ENCODE measurements at places on chromosomes 13 and 19. TPM values are rescaled to one million over a fixed set of nuclear protein-coding genes. Genes with fewer than 3 reads are reported as not detected.

- DNase-seq: no peak
Measured at GRCh38 chr13:61275251-61275650, 140.4 kb downstream of the PCDH20 start.

DNA sequence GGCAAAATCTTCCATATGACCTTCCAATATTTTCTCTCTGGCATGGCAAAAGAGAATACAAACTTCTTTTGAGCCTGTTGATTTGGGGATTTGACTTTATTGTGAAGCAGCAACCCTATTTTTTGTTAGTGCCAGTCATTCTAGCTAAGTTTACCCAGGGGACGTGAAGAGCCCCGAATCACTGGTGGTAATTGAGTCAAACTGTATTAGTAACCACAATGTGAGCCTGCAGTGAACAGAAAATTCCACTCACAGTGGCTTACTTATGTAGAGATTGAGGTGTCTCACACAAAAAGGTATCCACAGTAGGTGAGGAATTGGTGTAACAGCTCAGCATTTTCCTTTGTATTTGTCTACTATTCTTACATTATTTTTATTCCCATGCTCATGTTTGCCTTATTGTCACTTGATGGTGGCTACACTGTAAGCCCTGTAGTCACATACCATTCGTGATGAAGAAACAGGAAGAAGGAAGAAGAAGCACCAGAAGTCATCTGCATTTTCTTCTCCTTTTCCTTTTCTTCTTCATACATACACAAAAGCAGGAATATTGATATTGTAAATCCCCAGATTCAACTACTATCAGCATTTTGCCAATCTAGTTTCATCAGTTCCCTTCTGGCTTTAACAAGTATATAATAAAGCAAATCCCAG is 33.3 kb upstream of the MYCBP2 start:
- no peak for DNase-seq

DNA sequence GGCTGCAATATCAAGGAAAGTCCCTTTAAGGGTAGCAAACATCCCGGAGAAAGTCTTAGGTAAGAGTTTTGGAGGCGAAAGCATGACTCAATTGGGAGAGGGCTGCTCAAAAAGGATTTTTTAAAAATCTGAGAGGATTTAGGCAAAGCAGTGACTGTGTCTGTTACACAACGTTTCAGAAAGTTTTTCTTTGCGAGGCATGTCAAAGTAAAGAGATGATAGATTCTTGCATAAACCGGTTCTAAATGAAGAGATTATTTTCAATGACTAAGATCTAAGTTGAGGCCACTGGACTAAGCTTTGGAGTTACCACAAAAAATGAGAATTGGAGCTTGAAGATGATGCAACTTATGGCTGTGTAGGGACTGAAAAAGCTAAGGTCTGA is 43.7 kb upstream of the ENOX1 start:
- no peak for DNase-seq

- no peak for DNase-seq
Measured at GRCh38 chr13:77351315-77351714, 24.4 kb upstream of the MYCBP2 start.

- peak; percentile 35 for DNase-seq
Measured at GRCh38 chr13:46687810-46688209, 109.2 kb downstream of the ESD start.

DNA sequence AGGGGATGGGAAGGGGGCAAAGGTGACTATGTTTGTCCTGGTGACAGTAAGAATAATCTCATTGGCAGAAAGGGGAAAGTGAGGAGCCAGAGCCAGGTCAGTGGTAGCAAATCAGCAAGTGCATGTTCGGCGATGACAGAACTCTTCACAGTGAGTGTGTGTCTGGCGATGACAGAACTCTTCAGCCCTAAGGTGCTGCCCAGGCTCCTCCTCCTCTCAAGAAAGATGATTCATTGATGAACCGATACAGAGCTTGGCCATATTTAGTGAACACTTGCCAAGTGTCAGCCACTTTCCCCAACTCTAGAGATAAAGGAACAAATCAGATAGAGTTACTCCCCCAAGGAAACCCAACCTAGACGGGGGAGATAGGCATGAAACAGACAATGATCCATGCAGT is 199.3 kb upstream of the UBL3 start:
- DNase-seq: no peak

DNA sequence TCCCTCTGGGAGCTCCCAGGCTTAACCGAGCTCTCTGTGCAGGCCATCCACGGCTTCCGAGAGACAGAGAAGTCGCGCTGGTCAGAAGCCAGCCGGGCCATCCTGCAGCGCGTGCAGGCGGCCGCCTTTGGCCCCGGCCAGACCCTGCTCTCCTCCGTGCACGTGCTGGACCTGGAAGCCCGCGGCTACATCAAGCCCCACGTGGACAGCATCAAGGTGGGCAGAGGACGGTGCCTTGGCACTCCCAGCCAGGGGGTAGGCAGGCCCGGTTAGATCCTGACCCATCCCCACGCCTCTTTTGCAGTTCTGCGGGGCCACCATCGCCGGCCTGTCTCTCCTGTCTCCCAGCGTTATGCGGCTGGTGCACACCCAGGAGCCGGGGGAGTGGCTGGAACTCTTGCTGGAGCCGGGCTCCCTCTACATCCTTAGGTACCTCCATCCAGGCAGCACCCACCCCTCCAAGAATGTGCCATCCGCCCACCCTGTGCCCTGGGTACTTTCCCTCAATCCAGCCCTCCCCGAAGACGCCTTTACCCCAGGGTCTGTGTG is 1.5 kb downstream of the PSPN start:
- DNase-seq: no peak

GRCh38 chr19:42850981-42851717 is 28.4 kb downstream of the PSG1 start:
- no peak for DNase-seq

GRCh38 chr13:24013189-24013588 is 115.9 kb upstream of the C1QTNF9B start:
- no peak for DNase-seq

- no peak for DNase-seq
Measured at GRCh38 chr19:19711934-19712828, 20.7 kb downstream of the ZNF14 start.

- no peak for DNase-seq
Measured at GRCh38 chr13:46478651-46479050, 74.3 kb upstream of the LRCH1 start.

- DNase-seq: no peak
Measured at GRCh38 chr19:3319643-3320353, 46.6 kb upstream of the NFIC start.

- no peak for DNase-seq
Measured at GRCh38 chr13:110396476-110396875, 89.4 kb downstream of the COL4A2 start.

- peak; percentile 35 for DNase-seq
Measured at GRCh38 chr19:17323964-17324332, 10.7 kb downstream of the ANO8 start.

DNA sequence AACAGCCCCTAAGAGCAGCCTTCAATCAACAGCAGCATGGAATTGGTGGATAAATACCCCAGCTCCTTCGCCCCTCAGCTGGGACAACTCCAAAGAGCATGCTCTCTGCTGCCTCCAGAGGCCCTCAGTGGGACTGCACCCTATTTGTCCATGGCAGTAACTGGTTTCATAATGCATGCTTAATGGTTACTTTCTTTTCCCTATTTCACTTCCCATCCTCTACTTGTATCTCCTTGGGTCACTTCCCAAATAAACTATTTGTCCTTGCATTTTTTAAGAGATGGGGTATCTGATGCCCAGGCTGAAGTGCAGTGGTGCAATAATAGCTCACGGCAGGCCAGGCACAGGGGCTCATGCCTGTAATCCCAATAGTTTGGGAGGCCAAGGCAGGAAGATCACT is 13.5 kb upstream of the TPM4 start:
- DNase-seq: peak; percentile 78

GRCh38 chr13:54643863-54644262 is 1615.2 kb downstream of the OLFM4 start:
- DNase-seq: no peak

- DNase-seq: peak; percentile 65
Measured at GRCh38 chr19:3125900-3126524, 9.8 kb upstream of the GNA15 start.

DNA sequence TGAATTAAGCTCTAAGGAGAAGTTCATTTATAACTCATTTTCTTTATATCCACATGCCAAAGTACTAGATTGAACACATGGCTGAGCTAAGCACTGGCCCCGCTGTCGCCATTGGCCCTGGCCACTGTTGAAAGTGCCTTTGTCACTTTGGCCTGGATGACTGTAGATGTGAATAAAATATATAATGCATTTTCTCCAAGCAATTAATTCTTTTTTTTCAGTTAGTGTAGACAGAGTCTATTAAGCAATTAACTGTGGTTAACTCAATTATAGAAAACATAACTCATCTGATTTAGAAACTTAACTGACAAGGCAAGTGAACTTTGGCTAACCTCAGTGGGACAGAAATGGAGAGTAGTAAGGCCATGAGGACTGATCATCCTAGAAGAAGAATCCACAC is 965.6 kb downstream of the EFNB2 start:
- no peak for DNase-seq

- peak; percentile 6 for DNase-seq
Measured at GRCh38 chr13:78241278-78241919, 322.8 kb upstream of the EDNRB start.

DNA sequence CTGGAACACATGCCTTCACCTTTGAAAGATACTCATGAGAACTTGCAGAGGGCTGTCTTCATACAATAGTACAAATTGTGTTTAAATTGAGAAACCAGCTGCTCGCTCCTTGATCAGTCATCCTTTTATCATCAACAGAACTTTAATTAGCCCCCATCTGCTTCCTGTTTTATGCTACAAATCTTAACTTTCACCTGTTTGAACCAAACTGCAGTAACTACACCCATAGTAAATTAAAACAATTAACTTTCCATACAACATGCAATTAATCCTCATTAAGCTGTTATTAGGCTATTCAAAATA is 85.2 kb downstream of the FOXO1 start:
- DNase-seq: peak; percentile 55

- no peak for DNase-seq
Measured at GRCh38 chr19:19278315-19278714, 5.2 kb upstream of the TM6SF2 start.

The MEIS3 gene
- not detected for total RNA-seq

The TPRX1 gene
- total RNA-seq: not detected

The KLK4 gene
- 0.52 TPM for total RNA-seq

The ZNF93 gene
- 13.3 TPM for total RNA-seq

The PROZ gene
- not detected for total RNA-seq

The PLPPR3 gene
- total RNA-seq: not detected

The CDX2 gene
- not detected for total RNA-seq

The SCGB2B2 gene
- 2.8 TPM for total RNA-seq

The INAFM1 gene
- 13.6 TPM for total RNA-seq

Measured in B cell (primary cell).